ENCODE measurements at places on chromosomes 7 and 10. TPM values are rescaled to one million over a fixed set of nuclear protein-coding genes. Genes with fewer than 3 reads are reported as not detected.
A peak's percentile ranks its signal among the peaks of the same experiment; 100 is the strongest.

The PTPRZ1 gene
- not detected for total RNA-seq

The CSGALNACT2 gene
- 9.0 TPM for total RNA-seq

The GIMAP4 gene
- total RNA-seq: not detected

The PVRIG gene
- total RNA-seq: 1.4 TPM

The C10orf67 gene
- 0.14 TPM for total RNA-seq

The GRM3 gene
- total RNA-seq: not detected

The CALHM1 gene
- not detected for total RNA-seq

DNA sequence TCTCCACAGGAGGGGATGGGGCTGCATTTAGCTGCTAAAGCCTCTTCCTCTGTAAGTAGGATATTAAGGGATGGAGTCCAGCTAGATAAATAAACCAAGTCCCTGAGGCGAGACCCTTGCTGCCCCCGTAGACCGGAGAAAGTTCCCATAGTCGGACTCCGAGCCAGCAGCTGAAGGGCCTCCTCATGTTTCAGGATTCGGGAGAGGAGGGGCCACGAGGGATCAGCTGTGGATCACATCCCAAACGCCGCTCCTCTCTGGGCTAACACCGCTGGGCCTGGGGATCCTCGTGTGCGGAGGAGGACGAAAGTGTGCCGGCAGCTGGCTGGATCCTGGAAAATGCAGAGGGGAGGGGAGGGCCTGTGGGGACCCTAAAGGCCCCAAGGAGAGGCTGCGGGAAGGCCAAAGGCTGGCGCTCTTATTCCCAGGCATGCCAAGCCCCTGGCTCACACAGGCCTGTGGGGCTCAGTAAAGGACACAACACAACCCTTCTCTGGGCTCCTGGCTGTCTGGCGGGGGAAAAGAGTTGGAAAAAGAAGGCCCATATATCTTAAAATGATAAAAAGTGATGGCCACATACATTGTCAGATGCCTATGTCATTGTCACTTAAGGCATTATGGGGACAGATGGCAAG lies 82.5 kb upstream of the TMEM72 start:
- no peak for DNase-seq

GRCh38 chr7:91239772-91240171 lies 24.5 kb upstream of the FZD1 start:
- no peak for DNase-seq

DNA sequence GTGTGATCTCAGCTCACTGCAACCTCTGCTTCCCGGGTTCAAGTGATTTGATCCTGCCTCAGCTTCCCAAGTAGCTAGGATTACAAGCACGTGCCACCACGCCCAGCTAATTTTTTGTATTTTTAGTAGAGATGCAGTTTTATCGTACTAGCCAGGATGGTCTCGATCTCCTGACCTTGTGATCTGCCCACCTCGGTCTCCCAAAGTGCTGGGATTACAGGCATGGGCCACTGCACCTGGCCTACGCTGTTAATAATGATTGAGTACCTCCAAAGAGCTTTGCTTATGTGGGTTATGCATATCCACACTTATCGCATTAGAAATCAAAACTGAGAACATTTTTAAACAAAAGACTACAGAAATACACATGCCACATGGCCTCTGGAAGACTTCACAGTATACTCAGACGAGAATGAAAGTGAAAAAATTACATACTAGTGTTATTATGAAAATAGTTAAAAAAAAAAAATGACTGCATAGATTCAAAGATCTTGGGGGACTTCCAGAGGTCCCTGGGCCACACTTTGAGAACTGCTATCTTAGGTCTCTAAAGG lies 25.4 kb downstream of the RPP38 start:
- no peak for DNase-seq

DNA sequence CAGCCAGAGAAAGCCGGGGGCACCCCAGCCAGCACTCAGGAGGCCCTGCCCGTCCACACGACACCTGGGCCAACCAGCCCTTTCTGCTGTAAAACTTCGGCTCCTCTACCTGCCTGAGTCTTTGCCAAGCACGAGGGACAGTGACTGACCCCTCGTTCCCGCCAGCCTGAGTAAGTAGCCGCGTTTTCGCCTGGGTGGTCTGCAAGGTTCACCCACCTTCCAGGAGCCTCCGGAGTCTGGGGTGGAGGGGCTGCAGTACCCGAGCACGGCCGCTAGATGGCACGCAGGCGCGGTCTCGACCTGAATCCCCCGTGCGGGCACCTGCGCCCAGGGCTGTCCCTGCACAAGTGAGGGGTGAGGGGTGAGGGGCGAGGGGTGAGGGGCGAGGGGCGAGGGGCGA lies 192.7 kb downstream of the PTPRN2 start:
- no peak for DNase-seq

DNA sequence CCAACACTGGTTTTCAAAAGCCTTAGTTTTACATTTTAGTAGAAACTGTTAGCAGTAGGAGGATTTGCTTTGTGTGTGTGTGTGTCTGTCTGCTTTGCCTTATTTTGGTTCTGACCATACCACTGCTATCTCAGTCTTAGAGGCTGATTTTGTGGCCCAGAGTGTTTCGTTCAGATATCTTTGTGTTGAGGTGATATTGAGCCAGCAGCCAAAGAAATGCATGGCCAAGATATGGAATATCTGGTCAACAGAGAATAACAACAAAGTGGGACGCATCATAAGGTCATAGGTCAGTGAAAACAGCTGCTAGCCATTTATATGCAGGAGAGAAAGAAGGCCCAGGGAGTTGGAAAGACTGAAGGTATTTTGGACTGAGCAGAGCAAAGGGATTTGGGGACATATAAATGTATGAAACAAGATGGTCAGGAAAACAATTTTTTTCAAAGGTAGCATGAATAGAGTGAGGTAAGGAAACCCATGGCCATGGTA lies 47.7 kb downstream of the KIAA1217 start:
- no peak for DNase-seq

DNA sequence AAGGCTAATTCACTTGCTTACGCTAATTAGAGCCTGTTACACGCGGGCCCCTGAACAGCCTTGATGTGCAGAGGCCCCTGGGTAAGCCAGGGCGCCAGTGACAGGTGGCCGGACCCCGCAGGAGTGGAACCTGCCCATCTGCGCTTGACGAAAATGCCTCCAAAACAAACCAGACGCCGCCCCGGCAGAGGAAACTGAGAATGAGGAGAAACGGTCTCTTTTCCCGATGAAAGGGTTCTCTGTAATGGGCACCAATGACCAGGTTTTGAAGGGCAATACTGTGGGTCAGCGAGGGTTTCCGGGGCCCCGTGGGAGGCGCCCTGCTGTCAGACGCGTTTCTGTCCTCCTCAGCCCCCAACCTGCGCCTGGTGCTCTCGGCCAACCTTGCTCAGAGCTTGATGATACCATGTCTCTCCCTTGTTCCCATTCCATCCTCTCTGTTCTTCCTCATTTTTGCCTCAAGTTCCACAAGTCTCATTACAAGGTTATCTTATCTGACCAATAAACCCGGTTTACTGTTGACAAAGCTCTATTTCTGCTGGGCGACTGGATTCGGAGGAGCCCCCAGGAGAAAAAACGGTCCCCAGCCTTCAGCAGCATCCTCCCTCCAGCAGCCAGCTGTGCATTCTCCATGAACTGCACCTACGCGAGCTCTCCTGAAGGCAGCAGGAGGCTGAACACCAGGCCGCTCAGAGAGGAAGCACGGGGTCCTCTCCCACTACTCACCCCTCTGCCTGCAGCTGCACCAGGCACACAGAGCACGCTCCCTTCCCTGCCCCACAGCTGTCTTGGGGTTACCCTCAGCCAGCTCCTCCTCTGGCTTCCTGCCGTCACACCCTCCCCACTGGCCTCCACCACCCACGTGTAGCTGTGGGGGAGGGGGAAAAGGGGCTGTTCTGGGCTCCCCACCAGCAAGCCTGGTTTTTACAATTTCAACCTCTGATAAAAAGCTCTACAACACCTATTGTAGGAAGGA lies 202.0 kb downstream of the MAD1L1 start:
- DNase-seq: no peak

- no peak for DNase-seq
These were observed 117.5 kb downstream of the PLXNA4 start for GRCh38 chr7:132458729-132459128.

- peak; percentile 13 for DNase-seq
These were observed 1.9 kb upstream of the MYH16 start for GRCh38 chr7:99270702-99271101.

DNA sequence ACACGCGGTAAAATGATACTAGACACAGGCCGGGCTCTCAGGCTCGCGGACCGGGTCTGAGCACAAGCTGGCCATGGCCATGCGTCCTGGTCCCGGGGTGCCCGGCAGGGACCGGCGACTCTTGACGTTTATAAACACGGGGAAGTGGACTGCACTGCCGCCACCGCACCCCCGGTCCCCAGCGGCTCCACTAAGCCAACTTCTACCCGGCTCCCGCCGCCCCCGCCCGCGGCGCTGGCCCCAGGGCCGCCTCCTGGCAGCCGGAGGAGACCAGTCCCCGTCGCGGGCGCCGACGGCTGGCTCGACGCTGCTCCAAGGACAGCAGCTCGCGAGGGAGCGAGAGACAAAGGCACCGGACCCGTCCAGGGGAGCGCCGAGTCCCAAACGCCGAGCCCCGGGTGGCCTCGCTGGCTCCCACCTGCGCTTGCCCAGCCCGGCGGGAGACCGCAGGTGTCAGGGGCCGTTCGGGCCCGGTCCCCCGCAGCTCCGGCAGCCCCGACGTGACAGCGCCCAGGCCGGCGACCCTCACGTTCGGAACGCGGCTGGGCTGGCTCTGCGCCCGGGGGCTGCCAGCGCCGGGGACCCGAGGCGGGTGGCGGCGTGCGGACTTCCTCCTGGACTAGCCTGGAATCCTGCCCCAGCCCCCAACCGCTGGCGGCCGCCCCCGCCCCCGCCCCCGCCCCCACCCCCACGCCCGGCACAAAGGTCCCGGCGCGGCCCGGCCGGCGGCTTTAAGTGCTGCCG lies 517 bp downstream of the ITGB1 start:
- peak; percentile 58 for DNase-seq

GRCh38 chr10:124342821-124343170 lies 75.9 kb downstream of the OAT start:
- DNase-seq: no peak

- DNase-seq: peak; percentile 95
These were observed 702 bp upstream of the KAZALD1 start for GRCh38 chr10:101060951-101061623.

GRCh38 chr7:151674161-151674920 lies 154.6 kb upstream of the RHEB start:
- no peak for DNase-seq

DNA sequence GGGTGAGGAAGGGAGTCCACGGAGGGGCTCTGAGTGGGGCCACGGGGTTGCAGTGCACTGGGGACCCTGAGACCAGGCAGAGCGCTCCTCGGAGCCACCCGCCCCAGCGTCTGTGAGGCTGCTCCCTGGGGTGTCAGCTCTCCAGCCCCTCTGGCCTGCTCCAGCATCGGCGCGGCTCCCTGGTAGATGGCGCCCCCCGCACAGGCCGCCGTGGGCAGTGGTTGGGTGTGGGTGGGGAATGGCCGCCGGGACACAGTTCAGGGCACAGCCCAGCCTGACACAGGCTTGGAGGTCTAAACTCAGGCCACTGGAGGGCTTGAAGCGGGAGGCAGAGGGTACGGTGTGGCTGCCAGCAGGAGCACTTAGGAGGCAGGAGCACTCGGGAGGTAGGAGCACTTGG lies 222.6 kb upstream of the PPP2R2D start:
- DNase-seq: no peak

DNA sequence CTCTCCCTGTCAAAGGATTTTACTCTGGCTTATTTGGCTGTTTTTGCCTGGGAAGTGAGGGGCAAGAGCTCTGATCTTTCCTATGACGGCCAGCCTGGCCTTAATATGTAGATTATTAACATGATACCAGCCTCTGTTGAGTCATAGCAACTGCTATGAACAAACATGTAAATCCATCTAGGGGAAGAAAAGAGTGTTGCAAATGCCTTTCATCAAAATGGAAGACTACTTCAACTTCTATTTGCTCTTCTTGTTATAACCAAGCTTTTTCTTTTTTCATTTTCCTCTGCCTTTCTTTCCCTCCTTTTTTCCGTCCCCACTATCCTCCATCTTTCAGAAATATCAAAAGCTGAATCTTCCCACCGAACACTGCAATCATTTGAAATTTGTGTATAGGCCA lies 46.6 kb downstream of the BTRC start:
- peak; percentile 24 for DNase-seq

GRCh38 chr7:74183653-74184450 lies 9.7 kb downstream of the EIF4H start:
- DNase-seq: no peak

DNA sequence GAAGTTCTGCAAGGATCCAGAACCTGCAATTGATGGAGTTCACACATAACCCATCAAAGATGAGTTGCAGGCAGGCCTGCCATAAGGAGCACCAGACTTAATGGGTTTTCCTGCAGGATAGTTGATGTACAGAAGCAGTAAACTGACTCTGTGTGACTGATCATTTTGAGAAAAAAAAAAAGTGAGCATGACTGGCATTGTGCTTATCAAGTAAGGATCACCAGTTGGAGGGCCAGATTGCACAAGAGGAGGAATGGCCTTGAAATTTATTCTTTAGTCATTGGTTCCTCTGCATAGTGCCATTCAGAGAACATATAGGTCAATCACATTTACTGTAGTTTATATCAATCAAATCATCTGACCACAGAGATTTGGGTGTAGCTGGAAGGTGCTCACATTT lies 3.8 kb downstream of the CYP3A43 start:
- no peak for DNase-seq

GRCh38 chr7:127447326-127447945 lies 54.9 kb upstream of the ZNF800 start:
- DNase-seq: peak; percentile 19

- no peak for DNase-seq
These were observed 21.2 kb upstream of the PRKCQ start for GRCh38 chr10:6601246-6601805.

GRCh38 chr10:372566-372965 lies 237.3 kb downstream of the ZMYND11 start:
- DNase-seq: no peak

DNA sequence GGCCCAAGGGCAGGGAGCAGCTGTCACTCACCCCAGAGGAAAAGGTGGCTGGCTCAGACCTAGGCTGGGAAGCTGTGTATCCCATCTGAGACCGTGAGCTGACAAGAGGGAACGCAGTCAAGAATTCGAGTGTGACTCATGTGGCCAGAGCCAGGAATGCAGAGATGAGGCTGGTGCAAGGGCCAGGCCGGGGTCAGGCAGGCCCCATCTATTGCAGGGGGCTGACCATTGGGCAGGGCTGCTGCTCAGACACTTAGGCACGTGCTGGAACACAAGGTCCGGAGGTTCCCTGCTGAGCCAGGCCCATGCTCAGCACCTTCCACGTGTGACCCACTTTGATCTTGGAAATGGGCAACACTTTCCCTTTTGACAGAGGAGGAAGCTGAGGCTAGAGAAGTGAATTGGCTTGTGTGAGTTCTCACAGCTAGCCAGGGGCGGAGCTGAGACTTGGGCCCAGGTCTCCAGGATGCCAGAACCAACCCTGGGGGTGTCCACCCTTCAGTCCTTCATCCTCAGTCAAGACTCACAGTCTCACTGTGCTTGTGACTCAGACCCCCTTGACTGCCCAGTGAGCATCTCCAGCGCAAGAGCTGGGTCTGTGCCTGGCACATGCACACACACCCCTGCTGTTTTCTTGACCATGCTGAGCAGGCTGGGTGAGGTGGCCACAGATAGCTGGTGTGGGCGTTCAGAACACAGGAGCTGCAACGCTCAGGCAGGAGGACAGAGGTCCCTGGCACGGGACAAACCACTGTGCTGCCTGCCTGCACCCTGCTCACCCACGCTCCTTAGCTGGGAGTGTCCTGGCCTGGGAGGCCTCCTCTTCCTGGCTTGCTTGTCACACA lies 47.6 kb upstream of the PPIF start:
- peak; percentile 55 for DNase-seq

GRCh38 chr7:33421429-33421828 lies 292.1 kb downstream of the BBS9 start:
- DNase-seq: no peak

GRCh38 chr10:47453141-47454007 lies 30.5 kb downstream of the ANXA8 start:
- no peak for DNase-seq

- no peak for DNase-seq
These were observed 31.5 kb upstream of the OR9A4 start for GRCh38 chr7:141884539-141885225.
